Activated CD4-positive, alpha-beta T cell treated with anti-CD3 and anti-CD28 coated beads for 36 hours (primary cell): ENCODE measurements at places on chromosomes 6 and 20.
A peak's percentile ranks its signal among the peaks of the same experiment; 100 is the strongest.

- no peak for DNase-seq
Measured at GRCh38 chr20:33830371-33830770, 19.2 kb downstream of the CHMP4B start.

DNA sequence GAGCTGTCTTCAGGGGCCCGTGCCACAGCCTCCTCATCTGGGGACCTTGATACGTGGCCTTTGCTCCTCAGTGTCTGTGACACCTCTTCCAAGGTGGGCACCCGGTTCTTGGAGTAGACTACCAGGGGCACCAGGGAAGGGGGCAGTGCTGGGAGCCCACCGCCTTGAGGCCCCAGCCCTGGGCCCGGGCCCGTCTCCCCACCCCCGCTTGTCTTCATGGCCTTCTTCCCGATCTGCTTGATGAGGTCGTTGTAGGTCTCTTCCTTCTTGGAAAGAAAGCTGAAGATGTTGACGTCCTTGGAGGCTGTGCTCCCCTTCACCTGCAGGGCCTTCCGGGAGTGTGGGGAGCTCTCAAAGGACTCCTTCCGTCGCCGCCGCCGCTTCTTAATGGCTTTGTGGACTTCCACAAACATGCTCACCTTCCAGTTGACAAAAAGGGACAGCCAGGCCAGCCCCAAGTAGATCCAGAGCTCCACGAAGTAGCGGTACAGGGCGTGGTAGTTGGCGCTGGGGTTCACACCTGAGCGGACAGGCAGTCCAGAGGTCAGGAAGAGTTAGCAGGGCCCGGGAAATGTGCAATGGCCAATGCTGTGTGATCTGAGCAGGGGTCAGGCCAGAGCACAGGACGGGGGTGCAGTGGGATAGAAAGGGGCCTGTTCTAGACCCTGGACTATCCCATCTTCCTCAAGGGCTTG, 37.9 kb downstream of the KCNK5 start:
- no peak for DNase-seq

DNA sequence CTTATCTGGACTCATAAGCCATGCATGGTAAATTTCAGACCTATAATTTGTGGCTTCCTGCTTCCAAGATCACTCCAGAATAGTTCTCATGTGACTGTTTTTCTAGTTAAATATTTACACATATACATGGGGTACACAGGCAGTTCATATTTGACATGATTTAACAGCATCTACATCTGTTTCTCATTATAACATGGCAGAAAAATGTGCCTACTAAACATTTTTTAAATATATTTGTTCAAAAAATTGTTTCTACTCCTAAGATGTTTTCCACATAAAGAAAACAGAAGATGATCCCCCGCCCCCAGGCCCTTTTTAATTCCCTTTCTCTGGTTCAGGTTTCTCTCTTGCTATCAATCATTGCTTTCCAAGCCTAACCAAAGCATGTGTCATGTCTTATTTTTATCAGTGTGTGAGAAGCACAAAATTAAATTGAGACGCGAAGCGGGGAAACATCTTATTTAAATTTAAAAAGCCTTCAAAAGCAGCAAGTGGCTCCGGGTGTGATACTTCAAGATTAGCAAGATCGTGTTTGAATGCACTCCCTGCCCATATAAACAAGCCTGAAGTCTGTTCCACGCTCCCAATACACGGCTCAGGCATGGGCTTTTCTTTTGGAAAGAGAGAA, 37.3 kb downstream of the IPCEF1 start:
- DNase-seq: no peak

GRCh38 chr6:14107000-14107399, 10.6 kb upstream of the CD83 start:
- no peak for DNase-seq

DNA sequence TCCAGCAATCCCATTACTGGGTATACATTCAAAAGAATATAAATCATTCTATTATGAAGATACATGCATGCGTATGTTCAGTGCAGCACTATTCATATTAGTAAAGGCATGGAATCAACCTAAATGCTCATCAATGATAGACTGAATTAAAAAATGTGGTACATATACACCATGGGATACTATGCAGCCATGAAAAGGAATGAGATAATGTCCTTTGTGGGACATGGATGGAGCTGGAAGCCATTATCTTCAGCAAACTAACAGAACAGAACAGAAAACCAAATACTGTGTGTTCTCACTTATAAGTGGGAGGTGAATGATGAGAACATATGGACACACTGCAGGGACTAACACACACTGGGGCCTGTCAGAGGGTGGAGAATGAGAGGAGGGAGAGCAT, 261.6 kb downstream of the GMDS start:
- DNase-seq: no peak

DNA sequence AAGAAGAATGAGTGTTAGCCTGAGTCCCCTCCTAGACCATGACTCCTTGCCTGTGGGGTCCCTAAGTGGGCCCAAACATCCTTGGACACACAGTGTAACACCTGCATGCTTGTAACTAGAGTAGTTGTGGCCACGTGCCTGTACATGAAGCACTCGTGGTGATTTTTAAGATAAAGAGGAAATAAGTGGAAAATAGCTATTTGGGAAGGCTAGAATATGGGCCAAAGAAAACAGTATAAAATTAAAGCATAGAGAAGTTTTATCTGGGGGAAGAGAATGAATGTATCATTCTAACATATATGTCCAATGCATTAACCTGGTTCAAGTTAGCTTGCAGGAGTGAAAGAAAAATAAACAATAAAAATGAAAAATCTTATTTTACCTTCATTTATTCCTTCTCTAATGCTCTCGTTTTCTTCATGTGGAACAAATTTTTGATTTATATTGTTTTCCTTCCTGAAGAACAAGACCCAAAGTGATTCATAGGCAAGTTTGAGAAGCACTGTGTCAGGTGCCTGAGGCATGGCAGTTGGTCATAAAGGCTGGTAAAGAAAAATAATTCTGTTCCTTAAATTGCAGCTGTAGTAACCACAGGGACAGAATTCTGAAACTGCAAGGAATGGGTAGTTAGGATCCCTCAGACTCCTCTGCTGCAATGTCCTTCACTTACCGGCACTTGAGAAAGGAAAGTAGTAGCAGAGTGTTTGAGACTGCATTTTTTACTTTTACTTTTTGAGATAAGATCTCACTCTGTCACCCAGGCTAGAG, 8.5 kb upstream of the CST3 start:
- no peak for DNase-seq

- DNase-seq: no peak
Measured at GRCh38 chr6:129485746-129486145, 224.2 kb downstream of the ARHGAP18 start.

GRCh38 chr6:143506620-143507019, 4.9 kb downstream of the FUCA2 start:
- DNase-seq: no peak

DNA sequence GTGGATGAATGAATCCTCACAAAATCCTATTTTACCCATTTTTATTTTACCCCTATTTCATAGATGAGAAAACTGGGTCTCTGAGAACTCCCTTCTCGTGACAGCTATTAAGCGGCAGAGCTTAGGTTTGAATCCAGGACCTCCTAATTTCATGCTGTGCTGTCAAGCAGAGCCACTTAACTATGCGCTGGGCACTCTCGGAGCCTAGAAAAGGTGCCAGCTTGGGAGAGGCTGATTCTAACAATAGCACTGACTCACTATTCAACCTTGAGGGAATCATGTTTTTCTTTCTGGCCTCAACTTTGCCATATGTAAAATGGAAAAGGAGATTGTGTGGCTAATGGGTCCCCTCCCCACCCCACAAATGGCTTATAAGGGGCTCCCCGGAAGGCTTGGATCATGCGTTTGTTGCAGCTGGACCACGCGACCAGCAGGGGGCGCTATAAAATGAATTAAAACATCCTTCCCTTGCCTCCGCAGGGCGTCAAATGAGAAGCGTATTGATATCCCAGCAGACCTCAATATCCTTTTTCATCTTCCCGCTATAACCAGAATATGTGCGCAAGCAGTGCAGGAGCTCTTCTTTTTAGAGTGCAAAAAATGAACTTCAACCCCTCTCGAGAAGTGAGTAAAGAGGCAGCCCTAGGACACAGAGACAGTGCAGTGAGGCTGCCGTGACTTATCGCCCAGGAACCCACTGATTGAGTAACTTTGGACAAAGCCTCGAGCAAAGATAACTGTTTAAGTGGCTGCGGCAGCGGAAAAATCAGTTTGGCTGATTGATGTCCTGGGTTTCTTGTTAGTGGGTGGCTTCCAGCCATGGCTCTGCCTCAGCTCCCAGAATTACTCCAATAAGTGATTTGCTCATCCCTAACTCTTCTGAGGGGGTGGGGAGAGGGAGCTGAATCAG, 12.8 kb upstream of the PDYN start:
- DNase-seq: peak; percentile 63

GRCh38 chr6:42315991-42316970, 98.6 kb upstream of the MRPS10 start:
- peak; percentile 54 for DNase-seq

- no peak for DNase-seq
Measured at GRCh38 chr20:24751551-24751950, 197.5 kb upstream of the CST7 start.

DNA sequence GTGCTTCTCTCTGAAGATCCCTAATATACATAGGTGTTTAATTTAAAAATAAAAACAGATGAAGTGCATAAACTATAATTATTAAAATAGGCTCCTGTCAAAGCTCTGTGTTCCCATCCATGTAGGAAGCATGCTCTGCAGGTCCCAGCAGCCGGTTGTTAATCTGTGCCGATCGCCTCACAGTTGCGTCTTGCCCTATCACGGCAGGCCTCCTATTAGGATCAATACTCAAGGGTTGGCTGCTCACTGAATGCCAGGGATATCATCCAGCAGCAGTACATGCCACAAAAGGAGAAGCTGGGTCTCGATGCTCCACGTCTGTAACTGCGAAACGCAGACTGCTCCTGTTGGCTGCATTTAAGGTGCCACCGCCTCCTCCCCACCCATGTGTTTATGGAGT, 369.8 kb downstream of the CDH4 start:
- DNase-seq: no peak
